ENCODE measurements at places on chromosomes 1 and 21.

- peak; percentile 17 for DNase-seq
Measured at GRCh38 chr1:13714851-13715250, 14.9 kb downstream of the PRDM2 start.

- peak; percentile 85 for DNase-seq
Measured at GRCh38 chr1:112818990-112819689, 104.0 kb upstream of the PPM1J start.

GRCh38 chr21:20311234-20311787 lies 686.9 kb upstream of the NCAM2 start:
- DNase-seq, result no peak

- peak; percentile 23 for DNase-seq
Measured at GRCh38 chr1:19507516-19507915, 22.2 kb upstream of the CAPZB start.

GRCh38 chr1:39282537-39283216 lies 78.2 kb downstream of the MACF1 start:
- DNase-seq, result no peak

DNA sequence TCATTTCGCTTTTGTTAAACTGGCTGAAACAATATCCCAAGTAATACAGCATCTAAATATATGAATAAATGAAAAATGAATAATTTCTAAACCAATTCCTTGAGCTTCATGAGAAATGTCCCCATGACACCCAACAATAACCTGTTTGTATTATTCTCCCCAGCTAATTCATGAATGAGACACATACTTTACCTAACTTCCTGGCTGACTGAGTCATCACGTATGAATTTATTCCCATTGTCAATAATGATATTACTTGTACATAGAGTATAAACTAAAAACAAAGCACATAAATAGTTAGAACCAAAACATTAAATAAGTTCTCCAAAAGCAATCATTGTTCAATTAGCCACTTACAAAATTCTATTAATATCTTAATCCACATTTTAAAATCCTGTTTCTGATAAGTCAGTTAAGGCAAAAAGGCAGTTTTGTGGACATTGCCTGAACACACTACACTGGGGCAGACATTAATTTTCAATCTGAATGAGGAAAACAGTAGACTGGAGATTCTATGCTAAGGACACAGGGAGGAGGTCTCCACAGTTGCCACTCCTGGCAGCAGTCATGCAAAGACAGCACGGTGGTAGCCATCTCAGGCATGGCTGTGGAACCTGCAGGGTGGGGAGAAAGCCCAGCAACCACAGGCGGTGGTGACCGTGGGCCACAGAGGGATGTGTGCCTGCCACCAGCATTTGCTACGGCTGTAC lies 48.2 kb downstream of the SLC9C2 start:
- DNase-seq, result no peak

- DNase-seq, result no peak
Measured at GRCh38 chr1:102842606-102843005, 265.7 kb downstream of the COL11A1 start.

GRCh38 chr1:167477986-167478385 lies 40.3 kb downstream of the CD247 start:
- DNase-seq, result no peak

- DNase-seq, result no peak
Measured at GRCh38 chr1:61434276-61434675, 290.7 kb downstream of the TM2D1 start.

GRCh38 chr1:10803971-10804820 lies 7.8 kb upstream of the CASZ1 start:
- DNase-seq, result no peak

DNA sequence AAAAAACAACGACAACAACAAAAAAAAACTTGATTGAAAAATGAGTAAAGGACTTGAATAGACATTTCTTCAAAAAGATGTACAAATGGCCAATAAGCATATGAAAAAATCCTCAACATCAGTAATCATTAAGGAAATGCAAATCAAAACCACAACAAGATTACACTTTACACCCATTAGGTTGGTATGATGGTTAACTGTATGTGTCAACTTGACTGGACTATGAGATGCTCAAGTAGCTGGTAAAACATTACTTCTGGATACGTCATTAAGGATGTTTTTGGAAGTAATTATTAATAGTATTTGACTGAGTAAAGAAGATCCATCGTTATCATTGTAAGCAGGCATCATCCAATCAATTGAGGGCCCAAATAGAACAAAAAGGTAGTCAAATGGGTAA lies 34.9 kb upstream of the LYPLAL1 start:
- DNase-seq, result no peak

- no peak for DNase-seq
Measured at GRCh38 chr1:94912263-94913184, 14.4 kb downstream of the CNN3 start.

- no peak for DNase-seq
Measured at GRCh38 chr1:118223426-118223825, 38.4 kb upstream of the SPAG17 start.

DNA sequence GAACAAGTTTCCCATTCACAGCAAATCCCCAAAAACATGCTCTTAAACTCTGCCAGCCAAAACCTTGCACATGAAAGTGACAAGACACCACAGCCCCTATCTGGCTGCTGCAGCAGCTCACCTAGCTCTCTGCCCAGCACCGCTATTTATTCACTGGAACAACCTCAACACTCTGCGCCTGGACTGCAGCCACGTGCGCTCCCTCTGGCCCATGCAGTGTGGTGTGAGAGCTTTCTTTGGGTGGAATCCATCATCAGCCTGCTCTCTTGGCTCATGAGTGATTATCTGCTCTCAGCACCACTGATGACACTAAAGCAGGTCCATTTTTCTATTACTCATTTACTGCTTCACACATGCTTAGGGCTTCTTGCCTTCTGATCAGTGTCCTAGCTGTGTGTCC lies 11.4 kb downstream of the KCNJ6 start:
- DNase-seq, result no peak

GRCh38 chr1:170262276-170262939 lies 116.6 kb downstream of the NTMT2 start:
- DNase-seq, result no peak

- no peak for DNase-seq
Measured at GRCh38 chr1:8540971-8541370, 223.1 kb downstream of the SLC45A1 start.

- DNase-seq, result no peak
Measured at GRCh38 chr1:236518322-236518721, 5.5 kb upstream of the LGALS8 start.

- DNase-seq, result peak; percentile 27
Measured at GRCh38 chr1:86965012-86965826, 50.8 kb downstream of the HS2ST1 start.

GRCh38 chr1:17958704-17959103 lies 148.9 kb upstream of the IGSF21 start:
- peak; percentile 7 for DNase-seq

- no peak for DNase-seq
Measured at GRCh38 chr1:208837242-208837641, 593.1 kb upstream of the PLXNA2 start.

GRCh38 chr1:29981586-29982239 lies 741.7 kb downstream of the MATN1 start:
- no peak for DNase-seq

GRCh38 chr1:84689514-84690396 lies 506 bp downstream of the SSX2IP start:
- DNase-seq, result peak; percentile 57

DNA sequence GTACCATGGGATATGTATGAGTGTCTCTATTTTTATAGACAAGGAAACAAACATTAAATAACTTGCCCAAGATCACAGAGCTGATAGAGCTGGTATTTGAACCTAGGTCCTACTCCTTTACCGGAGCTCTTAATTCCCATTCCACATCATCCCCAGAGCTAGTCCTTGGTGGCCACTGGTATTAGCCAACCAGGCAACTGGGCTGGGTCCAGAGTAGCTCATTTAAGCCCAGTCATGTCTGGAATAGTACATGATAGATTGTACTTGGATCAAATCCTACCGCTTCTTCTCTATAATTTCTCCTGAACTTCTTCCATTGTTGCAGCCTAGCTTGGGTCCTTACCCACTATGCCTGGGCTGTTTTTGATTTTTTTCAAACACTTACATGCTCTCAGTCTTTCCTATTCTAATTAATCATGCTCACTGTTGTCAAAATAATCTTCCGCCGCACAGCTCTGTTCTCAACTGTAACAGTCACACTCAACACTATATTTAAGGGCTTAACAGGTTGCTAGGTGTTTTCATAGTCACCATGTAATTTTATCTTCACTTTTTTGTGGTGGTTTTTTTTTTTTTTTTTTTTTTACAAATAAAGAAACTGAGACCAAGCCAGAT lies 80.2 kb downstream of the COLGALT2 start:
- DNase-seq, result no peak

DNA sequence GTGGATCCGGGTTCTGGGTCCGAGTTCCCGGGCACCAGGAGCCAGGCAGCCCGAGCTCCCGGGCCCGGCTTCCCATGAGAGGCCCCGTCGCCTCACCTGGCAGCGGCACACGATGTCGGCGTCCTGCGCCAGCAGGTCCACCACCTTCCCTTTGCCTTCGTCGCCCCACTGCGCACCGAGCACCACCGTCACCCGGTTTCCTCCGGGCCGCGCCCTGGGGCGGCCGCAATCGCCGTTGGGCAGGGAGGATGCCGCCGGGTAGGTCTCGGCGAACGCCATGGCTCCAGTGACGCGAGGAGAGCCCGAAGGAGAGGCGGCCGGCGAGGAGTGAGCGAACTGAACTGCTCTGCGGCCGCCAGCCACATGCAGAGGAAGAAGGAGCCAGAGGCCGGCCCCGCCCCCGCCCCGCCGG lies at the start of gene ADSS2:
Gene ADSS2, minus strand, starts transcription at position 371 of the 412 bp plus-strand sequence. Its CDS starts 92 bp downstream, at position 279.
- no peak for DNase-seq

- no peak for DNase-seq
Measured at GRCh38 chr1:11147197-11147770, 41.9 kb upstream of the ANGPTL7 start.

GRCh38 chr1:108808438-108808837 lies 48.5 kb downstream of the AKNAD1 start:
- DNase-seq, result no peak

DNA sequence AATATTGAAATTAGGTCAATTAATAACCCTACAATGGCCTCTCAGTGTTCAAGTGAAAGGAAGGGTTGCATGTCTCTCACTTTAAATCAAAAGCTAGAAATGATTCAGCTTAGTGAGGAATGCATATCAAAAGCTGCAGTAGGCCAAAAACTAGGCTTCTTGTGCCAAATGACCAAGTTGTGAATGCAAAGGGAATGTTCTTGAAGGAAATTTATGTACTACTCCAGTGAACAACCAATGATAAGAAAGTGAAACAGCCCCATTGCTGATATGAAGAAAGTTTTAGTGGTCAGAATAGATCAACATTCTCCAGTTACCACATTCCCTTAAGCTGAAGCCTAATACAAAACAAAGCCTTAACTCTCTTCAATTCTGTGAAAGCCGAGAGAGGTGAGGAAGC lies 10.0 kb downstream of the MAEL start:
- no peak for DNase-seq

DNA sequence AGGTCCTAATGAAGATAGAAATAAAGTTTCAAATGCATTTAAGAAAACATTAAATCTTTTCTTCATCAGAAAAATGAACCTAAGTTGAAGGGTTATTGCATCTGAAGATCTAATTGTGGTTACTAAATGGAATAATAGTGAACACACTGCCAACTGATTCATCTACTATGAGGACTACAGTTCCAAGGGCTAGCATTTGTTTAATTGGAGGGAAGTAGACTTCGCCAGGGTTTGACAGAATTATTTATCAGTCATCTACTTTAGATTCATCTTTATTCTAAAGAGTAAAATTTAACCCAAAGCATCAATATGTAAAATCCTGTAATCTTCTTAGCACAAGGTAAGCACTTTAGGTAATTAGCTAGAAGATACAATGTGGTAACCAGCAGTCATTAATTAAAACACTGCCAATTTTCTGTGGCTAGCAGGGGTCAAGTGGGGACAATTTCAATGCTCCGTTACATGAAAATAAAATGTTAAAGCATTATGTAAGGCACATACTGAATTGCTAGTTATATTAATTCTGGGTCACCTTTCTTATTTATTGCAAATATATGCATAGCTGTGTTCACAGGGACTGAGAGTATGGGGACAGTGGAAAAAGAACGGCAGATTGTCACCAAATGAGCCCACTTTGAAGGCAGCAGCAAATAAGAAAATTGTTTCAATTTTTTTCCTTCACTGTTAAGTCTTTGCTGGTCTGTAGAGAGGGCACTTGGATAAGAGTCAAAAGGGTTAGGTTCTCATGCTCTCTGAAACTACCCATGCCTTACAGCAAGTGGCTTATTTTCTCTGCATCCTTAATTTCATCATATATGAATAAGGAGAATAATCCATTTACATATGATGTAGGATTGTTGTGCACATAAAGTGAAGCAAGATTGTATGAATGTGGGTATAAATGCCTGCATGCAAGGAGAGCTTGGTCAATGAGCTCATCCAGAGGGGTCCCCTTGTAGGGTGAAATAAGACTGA lies 416.0 kb downstream of the PCP4 start:
- no peak for DNase-seq

GRCh38 chr1:154819628-154820590 lies 50.2 kb downstream of the KCNN3 start:
- peak; percentile 13 for DNase-seq

DNA sequence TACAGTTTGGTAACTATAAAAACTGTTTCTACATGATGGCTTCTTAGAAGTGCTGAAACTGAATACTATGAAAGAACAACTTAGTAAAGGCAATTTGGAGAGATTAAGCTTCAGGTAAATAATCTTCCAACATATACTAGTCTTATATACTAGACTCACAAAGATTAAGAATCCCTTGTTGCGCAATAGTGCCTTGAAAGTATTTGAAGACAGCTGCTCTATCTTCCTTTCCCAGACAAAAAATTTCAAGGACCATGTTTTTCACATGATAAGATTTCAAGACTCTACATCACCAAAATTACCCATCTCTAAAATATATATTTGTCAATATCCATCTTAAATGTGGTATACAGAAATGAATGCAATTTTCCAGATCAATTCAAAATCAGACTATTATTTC lies 37.7 kb upstream of the ASPM start:
- no peak for DNase-seq

DNA sequence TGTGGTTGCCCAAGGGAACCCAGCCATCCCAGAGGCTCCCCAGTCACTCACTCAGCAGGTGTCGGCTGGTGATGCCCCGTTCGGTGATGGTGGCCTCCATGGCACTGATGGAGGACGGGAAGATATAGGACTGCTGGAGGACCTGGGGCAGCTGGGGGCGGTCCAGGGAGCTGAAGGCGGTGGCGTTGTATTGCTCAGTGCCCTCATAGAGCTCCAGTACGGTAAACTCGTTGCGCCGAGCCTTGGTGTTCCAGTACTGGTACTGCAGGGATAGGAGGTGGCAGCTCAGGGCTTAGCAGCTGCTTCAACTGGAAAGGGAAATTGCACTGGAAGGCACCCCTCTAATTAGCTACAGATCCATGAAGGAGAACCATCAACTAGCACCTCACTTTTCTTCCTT lies 12.5 kb upstream of the UBR4 start:
- DNase-seq, result no peak

- DNase-seq, result no peak
Measured at GRCh38 chr1:223363856-223364684, at the start of gene SUSD4. SUSD4 (minus strand) TSS chr1:223364176; CDS start chr1:223363425, 751 bp downstream.

DNA sequence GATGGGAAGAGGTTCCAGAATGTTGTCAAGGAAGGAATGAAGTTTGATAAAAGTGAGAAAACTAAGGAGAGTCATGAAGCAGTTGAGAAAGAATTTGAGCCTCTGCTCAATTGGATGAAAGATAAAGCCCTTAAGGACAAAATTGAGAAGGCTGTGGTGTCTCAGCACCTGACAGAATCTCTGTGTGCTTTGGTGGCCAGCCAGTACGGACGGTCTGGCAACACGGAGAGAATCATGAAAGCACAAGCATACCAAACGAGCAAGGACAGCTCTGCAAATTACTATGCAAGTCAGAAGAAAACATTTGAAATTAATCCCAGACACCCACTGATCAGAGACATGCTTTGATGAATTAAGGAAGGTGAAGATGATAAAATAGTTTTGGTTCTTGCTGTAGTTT lies 142.8 kb downstream of the CDC7 start:
- no peak for DNase-seq
